Thoracic aorta endothelial cell (primary cell): ENCODE measurements at places on chromosomes 4 and X. TPM values are rescaled to one million over a fixed set of nuclear protein-coding genes. Genes with fewer than 3 reads are reported as not detected.

Gene TCEAL3
- total RNA-seq = 9.8 and 10.6 TPM in 2 replicates

Gene CTAG1B
- total RNA-seq = not detected in 2 replicates

Gene RAB40A
- 0.14 and 0.27 TPM in 2 replicates for total RNA-seq

Gene FHIP1A
- 0.80 and 1.1 TPM in 2 replicates for total RNA-seq

Gene RAB41
- total RNA-seq = not detected in 2 replicates

Gene CLIC2
- 10.1 and 18.0 TPM in 2 replicates for total RNA-seq

Gene ANOS1
- total RNA-seq = 1.7 and 2.3 TPM in 2 replicates

Gene UGT2B11
- total RNA-seq = not detected in 2 replicates

Gene CSN1S1
- not detected in 2 replicates for total RNA-seq

Gene IL13RA2
- total RNA-seq = 0.53 and 8.9 TPM in 2 replicates

Gene PFKFB1
- 0.07 TPM in 1 of 2 replicates, not detected in the other for total RNA-seq

Gene HTATSF1
- 26.6 and 30.9 TPM in 2 replicates for total RNA-seq

Gene PPP2R2C
- under 0.01 TPM in 1 of 2 replicates, not detected in the other for total RNA-seq

Gene DCAF8L1
- not detected in 2 replicates for total RNA-seq
